ENCODE measurements at places on chromosomes 3 and 15. TPM values are rescaled to one million over a fixed set of nuclear protein-coding genes. Genes with fewer than 3 reads are reported as not detected.
A peak's percentile ranks its signal among the peaks of the same experiment; 100 is the strongest.

The SIDT1 gene
- polyA plus RNA-seq: 0.06 TPM

The STAC gene
- 8.9 TPM for polyA plus RNA-seq

The MESP2 gene
- 1.6 TPM for polyA plus RNA-seq

GRCh38 chr3:177448987-177449359 lies 251.7 kb upstream of the TBL1XR1 start:
- DNase-seq: no peak

The SCAANT1 gene
- polyA plus RNA-seq: not detected

GRCh38 chr15:98996169-98996568 lies 11.4 kb downstream of the PGPEP1L start:
- DNase-seq: no peak

- no peak for DNase-seq
These were observed 42.9 kb downstream of the SCN5A start for GRCh38 chr3:38606561-38606960.

- no peak for DNase-seq
These were observed at the start of gene ANKRD63 for GRCh38 chr15:40282869-40283614. Gene ANKRD63, minus strand, starts transcription at chr15:40283064. Its CDS starts 478 bp downstream, at chr15:40282586.

- DNase-seq: no peak
These were observed 2.3 kb upstream of the EIF2AK4 start for GRCh38 chr15:39931615-39932014.

- DNase-seq: no peak
These were observed 118.0 kb upstream of the C3orf80 start for GRCh38 chr3:160106905-160107861.

- no peak for DNase-seq
These were observed 21.3 kb upstream of the LRRC58 start for GRCh38 chr3:120370463-120370862.

The ZNF80 gene
- not detected for polyA plus RNA-seq

The CPA3 gene
- polyA plus RNA-seq: not detected

The DHFR2 gene
- polyA plus RNA-seq: 0.59 TPM

The SMCO1 gene
- not detected for polyA plus RNA-seq

- no peak for DNase-seq
These were observed 56.2 kb downstream of the EIF3J start for GRCh38 chr15:44593042-44593736.

DNA sequence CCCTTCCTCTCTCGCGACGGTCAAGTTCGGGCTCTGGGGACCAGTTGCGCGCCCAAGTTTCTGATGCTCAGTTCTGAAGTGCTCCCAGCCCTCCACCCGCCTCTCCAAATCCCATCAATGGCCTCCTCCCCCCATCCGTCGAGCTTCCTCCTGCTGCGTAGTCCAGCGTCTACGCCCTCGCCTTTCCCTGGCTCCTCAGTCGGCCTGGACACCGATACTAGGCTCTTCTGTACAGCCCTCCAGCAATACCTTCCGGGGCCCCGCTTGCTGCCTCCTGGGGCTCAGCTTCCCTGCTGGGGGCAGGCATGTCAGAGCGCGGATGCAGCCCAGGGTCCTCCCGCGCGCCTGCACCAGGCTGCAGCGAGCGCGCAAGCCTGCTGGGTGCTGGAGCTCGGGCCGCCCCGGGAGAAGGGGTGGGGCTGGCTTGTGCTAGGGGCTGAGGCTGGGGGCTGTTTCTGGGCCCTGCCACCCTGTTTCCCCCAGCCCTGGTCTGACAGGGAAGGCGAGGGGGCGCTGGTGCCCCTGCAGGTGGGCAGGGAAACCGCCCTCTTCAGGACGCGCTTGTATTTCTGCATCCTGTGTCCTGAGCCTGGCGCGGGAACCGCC lies 353.3 kb upstream of the SUCLG2 start:
- peak; percentile 73 for DNase-seq

DNA sequence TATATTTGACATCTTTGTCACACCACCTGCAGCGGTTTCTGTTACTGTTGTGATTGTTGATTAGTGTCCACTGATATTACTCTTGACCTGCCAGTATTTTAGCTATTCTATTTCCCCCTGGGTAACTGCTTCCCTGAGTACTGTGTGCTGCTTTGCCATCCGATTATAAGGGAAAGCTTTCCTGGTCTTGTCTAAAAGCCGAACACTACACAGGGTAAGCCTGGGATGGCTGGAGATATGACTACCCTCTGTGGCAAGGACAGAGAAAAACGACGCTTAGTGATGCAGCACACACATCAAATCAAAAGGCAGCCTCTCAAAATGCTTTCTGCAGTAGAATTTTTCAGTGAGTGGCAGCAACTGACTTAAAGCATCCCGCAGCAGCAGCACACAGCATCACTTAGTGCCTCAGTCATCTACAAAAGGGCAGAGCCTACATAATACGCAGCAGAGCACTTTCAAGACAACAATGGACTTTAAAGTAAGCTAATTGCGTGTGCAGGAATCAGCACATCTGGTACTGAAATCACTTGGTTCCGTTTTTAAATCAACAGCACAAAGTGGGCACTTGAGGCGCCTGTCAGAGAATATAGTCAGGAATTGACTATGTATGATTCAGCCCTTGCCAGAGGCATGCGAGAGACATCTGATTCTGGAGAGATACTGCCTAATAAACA lies 656.3 kb upstream of the TGFBR2 start:
- DNase-seq: no peak

DNA sequence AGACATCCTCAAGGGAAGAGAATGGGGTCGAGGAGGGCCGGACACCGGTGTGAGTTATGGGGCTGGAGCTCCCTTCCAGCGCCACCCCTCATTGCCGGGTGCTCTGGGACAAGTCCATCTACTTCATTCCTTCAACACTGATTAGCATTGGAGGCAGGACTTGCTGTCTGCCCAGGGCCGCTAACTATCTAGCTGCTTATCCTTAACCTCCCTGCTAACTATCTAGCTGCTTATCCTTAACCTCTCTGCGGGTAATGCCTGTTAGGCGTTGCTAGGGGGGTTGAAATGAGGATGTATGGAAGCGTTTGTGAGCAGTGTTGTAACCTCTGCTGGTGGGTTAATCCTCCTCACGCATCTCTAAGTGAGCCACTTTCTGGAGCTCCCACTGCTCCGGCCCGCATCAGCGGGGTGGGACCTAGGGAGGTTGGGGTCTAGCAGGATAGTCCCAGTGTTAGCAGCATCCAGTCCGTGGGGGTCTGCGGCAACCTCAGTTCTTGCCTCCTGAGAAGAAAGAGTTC lies 10.9 kb upstream of the CHAC1 start:
- no peak for DNase-seq

DNA sequence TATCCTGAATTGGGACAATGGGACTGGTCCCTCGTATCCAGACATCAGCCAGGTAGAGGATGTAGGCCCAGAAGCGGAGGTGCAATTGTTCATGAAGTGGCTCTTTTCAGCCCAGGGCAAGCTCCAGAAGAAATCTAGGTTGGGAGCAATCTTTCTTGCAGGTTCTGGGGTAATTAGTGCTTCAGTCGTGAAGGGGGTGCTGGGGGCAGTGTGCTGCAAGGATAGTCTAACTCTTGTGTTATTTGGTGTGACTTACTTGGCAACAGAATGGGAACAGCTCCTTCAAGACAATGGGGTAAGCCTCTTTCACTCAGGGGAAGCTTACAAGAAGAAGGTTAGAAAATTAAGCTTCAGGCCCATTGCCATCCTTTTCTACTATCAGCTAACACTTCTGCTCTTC lies 273.0 kb downstream of the DIPK2A start:
- DNase-seq: no peak

DNA sequence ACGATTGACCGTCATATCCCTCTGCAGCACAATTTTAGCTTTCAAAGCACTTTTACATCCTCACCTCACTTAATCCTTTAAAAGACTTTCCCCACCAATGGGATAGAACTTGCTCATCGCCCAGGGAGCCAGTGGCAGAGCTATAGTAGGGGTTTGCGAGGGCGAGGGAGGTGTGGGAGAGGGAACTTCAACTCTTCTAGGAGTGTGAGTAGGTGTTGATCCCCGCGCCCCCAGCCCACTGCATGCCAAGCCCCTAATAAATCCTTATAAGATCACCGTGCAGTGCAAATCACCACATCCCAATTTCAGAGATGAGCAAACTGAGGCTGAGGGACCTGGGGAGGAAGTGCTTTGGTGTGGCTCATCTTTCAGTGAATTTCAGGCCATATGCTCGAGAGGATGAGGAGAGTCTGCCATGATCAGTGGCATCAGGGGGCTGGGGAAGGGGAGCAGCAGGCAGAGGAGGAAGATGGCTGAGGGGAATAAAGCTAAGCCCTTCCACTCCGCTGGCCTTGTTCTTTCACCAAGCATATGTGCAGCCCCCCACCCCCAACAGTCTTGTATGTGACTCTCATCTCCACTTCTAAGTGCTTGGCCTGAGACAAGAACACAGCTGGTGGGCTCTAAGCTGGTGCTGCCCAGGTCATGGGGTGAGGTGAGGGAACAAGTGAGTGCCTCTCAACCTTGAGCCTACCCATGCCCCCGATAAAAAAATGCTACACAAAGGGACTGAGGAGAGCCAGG lies 5.1 kb downstream of the INSYN1 start:
- DNase-seq: no peak

DNA sequence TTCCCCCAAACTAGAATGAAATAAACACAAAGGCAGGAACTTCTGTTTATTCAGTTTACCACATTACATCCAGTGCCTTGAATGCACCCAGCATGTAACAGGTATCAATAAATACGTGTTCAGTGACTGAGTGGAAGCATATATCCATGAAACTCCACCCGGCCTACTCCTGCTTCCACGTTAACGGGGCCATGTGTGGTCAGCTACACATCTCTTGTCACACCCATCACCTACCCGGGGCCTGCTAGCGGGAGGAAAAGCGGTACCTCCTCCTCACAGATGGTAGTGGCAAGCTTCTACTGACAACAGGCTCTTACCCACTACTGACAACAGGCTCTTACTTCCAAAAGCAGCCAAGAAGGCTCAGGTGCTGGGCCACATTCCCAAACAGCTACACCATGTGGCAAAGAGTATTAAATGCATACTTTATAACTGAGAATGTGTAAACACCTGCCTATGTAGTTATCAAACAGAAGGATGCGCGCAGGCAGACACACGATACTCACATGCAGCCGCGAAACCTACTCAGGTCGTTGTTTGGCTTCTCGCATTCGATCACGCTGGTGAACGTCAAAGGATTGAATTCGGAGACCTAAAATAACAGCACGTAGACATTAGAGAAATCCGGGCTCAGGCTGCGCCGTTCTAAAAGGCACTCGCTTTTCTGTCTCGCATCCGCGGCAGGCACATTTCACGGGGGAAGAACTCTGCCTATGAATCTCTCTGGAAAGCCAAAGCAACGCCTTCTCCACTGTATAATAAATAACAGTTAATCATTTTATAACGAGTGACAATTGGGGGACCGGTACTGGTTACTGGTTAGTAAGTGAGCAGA lies 127.4 kb downstream of the ATP10A start:
- no peak for DNase-seq

- no peak for DNase-seq
These were observed 63.3 kb upstream of the ARHGEF3 start for GRCh38 chr3:56864918-56865524.

DNA sequence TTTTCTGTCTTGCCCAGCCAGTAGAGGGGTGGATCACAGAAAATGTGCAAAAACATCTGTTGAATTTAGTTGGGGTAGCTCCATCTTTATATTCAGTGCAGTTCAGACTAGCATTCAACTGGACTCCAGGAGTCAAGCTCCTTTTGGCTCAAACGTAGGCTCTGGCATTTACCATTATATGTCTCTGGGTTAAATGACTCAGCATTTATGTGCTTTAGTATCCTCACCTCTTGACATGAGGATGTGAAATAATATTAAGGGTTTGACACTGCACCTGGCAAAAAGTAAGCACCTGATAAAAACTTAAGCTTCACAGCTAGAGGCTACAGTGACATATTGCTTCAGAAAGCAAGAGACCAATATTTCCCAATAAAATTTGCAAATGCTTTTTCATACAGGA lies 14.8 kb downstream of the PRC1 start:
- DNase-seq: no peak

- no peak for DNase-seq
These were observed 117.5 kb upstream of the CRBN start for GRCh38 chr3:3296979-3297381.

The RARRES1 gene
- polyA plus RNA-seq: 0.09 TPM

The ROPN1 gene
- 0.06 TPM for polyA plus RNA-seq

The IL5RA gene
- not detected for polyA plus RNA-seq

GRCh38 chr15:95875121-95875643 lies 455.3 kb upstream of the NR2F2 start:
- DNase-seq: no peak

GRCh38 chr3:59135096-59135495 lies 85.3 kb upstream of the CFAP20DC start:
- no peak for DNase-seq

The P2RY13 gene
- polyA plus RNA-seq: not detected

- peak; percentile 62 for DNase-seq
These were observed at the start of the genes SNRPN and SNURF for GRCh38 chr15:24954783-24955530. Gene SNRPN, plus strand, starts transcription at chr15:24954987. Its CDS starts 19,467 bp downstream, at chr15:24974454. Gene SNURF, plus strand, starts transcription at chr15:24954987. Its CDS starts 62 bp downstream, at chr15:24955049.

The CAMK2N2 gene
- polyA plus RNA-seq: 6.1 TPM

The RSRC1 gene
- polyA plus RNA-seq: 1.6 TPM

The GPR62 gene
- 0.29 TPM for polyA plus RNA-seq

GRCh38 chr15:80231371-80231770 lies 20.6 kb downstream of the CTXND1 start:
- DNase-seq: no peak

DNA sequence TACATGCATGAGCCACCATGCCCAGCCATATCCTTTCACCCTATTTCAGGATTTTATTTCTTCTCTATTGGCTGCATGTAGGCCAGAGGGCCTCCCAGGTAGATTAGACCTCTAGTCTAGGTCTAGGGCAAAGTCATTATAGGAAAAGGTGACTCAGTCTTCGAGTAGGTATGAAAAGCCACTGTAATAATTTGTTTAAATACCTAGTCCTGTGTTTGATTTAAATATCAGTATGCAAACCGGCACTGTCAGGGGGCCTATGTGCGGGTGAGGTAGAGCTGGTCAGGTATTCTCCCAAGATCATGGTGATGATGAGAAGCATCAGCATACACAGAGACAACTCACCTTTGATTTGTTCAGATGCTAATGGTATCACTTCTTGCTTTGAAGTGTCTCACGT lies 101.4 kb upstream of the UMPS start:
- no peak for DNase-seq

The SNTN gene
- polyA plus RNA-seq: not detected

The LINGO1 gene
- 114 TPM for polyA plus RNA-seq

- DNase-seq: no peak
These were observed at the start of gene CALML4 for GRCh38 chr15:68204776-68205557. Gene CALML4, minus strand, starts transcription at chr15:68205332. Its CDS starts 85 bp downstream, at chr15:68205247.

- DNase-seq: no peak
These were observed 1.4 kb upstream of the SLC41A3 start for GRCh38 chr3:126085276-126085675.

DNA sequence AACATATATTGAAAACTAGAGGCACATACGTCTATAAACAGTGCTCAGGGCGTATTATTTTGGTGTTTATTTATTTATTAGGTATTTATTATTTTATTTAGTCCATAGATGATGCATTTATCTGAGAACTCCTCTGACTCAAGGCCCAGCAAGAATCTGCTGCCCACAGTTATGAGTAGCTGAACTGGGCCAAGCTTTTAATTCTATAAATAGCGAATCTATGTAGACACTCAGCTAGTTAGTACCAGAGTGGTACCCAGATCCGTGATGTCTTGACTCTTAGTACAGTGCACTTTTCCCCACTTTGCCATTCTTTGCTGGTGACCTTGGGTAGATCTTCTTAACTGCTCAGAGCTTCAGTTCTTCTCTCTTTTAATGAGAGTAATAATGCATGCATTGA lies 370.4 kb upstream of the TPRG1 start:
- no peak for DNase-seq

The DAZL gene
- polyA plus RNA-seq: 1.7 TPM

- DNase-seq: no peak
These were observed 19.9 kb downstream of the SPICE1 start for GRCh38 chr3:113495035-113495434.

The C3orf20 gene
- not detected for polyA plus RNA-seq
